Metanephros (tissue), 2 donors: ENCODE measurements at places on chromosomes 11 and 22. TPM values are rescaled to one million over a fixed set of nuclear protein-coding genes. Genes with fewer than 3 reads are reported as not detected.

The ADSL gene
- 88.3 TPM for total RNA-seq

The NXPE4 gene
- not detected for total RNA-seq

The APBB1 gene
- 61.8 TPM for total RNA-seq

The SLC35E4 gene
- total RNA-seq, result 4.0 TPM

The CD3E gene
- total RNA-seq, result 0.82 TPM

The KCNK7 gene
- total RNA-seq, result 0.35 TPM

The SPI1 gene
- 19.0 TPM for total RNA-seq
